ENCODE measurements at places on chromosomes 3 and 15.

GRCh38 chr3:36220173-36220572, 160.1 kb upstream of the STAC start:
- DNase-seq: no peak

- DNase-seq: no peak
These were observed 20.0 kb upstream of the PRR23E start for GRCh38 chr3:127172781-127173515.

DNA sequence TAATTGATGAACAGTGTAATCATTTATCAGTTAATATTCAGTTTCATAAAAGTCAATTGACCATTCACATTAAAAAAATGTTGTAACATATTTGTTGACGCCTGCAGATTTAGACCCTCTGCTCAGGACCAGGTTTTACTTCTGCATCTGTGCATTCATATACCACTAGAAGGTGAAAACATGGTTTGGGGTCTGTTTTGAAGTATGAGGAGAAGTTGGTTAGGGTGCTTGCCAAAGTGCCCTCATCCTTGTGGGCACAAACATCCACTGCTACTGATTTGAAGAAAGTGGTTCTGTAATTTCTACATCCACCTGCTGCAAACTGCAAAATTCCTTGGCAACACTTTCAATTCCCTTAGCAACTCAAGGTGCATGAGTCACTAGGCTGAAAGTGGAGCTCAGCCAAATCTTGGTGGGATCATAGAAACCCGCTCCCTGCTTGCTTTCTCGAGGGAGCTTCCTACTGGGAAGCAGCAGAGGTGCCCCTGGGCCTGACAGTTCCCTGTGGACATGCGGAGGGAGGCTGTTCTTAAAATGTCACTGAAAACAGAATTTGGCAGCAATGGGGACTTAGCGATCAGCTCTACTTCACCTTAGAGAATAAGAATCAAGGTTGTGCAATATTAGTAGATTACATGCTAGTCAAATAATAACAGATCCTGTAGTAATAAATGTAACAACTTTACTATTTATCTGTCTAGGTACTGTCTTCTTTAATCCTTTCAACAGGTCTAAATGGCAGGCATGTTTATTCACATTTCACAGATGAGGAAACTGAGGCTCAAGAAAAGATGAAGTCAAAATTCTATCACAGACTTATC, 301.0 kb upstream of the TBL1XR1 start:
- DNase-seq: no peak

GRCh38 chr15:72421484-72421883, 23.4 kb downstream of the TMEM202 start:
- no peak for DNase-seq

DNA sequence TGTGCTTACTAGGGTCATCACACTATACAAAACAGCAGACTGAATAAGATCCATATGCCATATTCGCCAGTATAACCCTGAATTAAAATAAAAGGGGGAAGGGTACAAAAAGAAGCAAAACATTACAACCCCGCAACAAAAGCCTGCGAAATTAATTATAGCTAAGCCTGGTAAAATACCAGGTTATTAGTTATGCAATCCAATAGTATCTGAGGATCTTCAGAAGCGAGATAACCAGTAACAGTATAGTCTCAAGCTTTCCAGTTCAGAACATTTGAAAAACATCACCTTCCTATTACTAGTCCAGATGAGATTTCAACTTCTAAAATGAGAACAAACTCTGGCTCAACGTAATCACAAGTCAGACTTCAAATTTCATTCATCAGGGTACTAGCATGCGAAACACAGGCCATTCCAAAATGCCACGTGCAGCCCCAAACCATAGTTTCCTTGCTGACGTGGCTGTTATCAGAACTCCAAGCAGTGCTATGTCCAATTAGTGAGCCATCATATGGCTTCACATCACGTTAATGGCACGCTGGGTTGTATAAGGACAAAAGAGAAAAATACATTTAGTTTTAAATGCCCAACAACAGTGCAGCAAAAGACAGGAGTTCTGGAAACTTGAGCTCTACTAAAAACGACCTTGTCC, 1.1 kb downstream of the SSR3 start:
- peak; percentile 39 for DNase-seq

- no peak for DNase-seq
These were observed 57.4 kb upstream of the PHLDB2 start for GRCh38 chr3:111801693-111802092.

DNA sequence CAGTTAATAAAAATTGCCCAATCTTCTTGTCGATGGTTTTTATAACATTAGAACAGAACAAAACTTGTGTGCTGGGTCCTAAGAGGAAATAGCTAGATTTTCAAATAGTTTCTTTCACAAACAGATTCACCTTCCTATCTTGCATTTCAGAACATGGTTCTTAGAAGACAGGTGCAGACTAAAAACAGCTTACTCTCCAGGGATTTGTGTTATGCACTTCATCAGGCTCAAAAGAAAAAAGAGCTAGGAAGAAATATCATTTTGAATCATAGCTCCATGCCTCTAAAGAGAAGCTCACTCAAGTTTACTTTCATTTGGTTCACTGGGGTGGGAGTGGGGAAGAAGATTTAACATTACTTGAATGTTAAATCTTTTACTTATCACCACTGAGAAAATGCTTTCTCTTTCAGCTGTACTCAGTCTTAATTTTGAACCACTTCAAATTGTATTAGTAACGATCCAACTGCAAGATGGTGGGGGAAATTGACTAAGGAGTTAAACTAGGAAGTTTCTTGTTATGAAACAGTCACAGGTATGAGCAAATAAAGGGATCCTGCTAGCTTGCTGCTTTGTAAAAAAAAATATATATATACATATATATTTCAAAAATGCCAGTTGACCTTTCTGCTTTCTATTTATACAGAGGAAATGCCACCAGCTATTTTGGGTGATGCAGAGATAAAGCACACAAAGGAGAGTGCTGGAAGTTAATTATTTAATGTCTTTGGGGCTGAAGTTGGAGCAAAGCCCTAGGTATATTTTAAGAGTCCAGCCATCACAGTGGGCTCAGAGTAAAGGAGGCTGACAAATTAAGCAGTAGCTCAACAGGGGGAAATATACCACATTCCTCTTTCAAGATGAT, 28.3 kb upstream of the NUDT16 start:
- DNase-seq: peak; percentile 10

DNA sequence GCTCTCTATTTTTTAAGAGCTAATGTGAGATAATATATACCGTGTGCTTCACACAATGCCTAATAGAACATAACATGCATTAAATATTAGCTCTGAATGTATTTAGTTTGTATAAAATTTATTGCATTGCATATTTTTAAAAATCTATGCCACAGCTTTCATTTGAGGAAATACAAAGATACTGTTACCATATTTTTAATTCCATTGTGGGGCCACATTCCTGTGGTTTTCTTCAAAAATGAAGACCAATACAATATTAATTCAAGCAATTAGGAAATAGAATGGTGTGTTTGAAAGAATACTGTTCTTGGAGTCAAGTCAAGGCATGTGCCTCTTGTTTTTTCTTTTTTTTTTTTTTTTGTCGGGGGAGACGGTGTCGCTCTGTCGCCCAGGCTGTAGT, 95.4 kb upstream of the CADPS start:
- DNase-seq: no peak

- DNase-seq: no peak
These were observed 33.9 kb upstream of the TOPBP1 start for GRCh38 chr3:133695560-133696171.

- no peak for DNase-seq
These were observed 8.4 kb downstream of the ACP3 start for GRCh38 chr3:132325634-132326033.

DNA sequence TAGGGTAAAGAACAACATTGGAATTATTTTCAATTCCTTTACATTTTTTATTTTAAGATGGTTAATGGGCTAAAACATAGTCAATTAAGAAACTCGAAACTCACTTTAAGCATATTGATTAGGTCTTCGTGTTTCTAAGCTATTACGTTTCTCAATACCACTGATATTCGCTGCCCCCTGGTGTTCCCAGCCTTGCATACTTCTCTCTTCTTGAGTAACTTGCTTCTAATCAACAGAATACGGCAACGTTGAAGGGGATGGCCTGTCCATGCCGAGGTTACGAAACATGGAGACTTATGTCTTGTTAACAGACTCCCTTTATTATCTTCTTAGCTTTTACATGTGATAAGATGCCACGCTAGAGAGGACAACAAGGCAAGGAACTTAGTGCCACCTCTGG, 43.6 kb downstream of the ROBO1 start:
- DNase-seq: no peak

- DNase-seq: no peak
These were observed 51.7 kb upstream of the SMAD3 start for GRCh38 chr15:67013696-67014095.

GRCh38 chr15:29631076-29632070, 190.9 kb downstream of the TJP1 start:
- DNase-seq: peak; percentile 89

DNA sequence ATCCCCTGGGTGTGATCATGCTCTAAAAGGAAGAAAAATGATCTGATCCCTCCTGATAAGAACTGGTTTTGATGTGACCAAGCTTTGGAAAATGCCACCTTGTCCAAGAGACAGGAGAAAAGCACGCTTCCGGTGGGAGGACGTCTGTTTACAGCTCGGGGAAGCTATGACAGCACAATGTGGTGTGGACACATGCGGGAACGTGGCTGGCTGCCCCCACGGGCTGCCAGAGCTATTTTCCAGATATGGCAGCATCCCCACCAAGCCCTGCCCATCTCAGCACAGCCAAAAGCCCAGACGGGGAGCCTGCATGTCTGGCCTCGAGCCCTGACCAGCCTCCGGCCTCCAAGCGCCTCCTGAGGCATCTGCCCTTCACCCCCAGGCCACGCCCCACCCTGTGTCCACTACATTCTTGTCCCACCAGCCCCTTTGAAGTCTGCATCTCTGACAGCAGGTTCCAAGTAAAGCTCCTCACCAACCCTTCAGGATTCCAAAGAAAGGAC, 63.2 kb upstream of the HRH1 start:
- no peak for DNase-seq

DNA sequence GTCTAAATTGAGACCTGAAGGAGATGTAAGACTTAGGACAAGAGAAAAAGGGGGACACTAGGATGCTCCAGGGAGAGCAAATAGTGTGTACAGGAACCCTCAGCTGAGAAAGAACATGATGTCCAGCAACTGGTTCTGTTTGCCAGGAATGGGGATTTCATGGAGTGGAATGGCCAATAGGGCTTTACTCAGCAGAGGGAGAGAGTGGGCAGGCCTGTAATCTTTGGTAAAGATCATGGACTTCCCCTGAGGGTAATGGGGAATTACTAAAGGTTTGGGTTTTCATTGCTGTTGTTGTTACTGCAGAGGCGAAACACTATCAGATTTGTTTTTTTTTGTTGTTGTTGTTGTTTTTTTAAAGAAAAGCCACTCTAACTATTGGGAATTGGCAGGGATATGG, 99.0 kb downstream of the SCN11A start:
- no peak for DNase-seq

DNA sequence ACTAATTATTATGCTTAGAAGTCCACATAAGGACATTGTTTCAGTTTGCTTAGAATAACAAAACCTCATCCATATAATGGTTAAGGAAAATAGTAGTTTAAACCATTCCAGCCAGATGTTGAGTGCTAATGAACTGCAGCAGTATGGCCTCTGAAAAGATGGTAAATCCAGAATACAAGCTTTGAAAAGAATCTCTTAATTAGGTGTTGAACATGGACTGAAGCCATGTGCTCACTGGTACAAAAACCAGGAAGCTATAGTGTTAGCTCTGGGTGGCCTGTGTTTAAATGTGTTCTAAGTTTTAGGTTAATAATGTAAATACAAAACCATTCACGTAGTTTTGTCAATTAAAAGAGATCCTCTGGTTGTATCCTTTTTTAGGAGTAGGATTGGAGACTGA, 78.2 kb downstream of the GALK2 start:
- DNase-seq: no peak
